Naive B cell (primary cell): ENCODE measurements at places on chromosomes 1 and 21. TPM values are rescaled to one million over a fixed set of nuclear protein-coding genes. Genes with fewer than 3 reads are reported as not detected.

CDCA8 gene
- polyA plus RNA-seq: 1.6 TPM

TMEM54 gene
- polyA plus RNA-seq: not detected

SAMSN1 gene
- polyA plus RNA-seq: 11.3 TPM

DNA sequence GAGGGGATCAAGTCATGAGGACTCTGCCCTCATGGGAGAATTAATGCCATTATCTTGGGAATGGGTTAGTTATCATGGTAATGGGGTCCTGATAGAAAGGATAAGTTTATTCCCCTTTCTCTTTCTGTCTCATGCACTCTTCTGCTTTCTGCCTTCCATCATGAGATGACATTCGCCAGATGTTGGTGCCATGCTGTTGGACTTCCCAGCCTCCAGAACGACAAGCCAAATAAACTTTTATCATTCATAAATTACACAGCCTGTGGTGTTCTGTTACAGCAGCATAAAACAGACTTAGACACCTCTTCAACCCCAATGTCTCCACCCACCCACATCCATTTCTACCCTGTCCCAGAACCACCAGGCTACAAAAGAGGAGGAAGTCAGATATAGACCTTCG, 11.9 kb upstream of the IGFN1 start:
- DNase-seq: no peak
- no peak overlapping the region for H3K27ac ChIP-seq
- peaks cover 5% of the 10 kb centered on the region for H3K4me1 ChIP-seq

SERPINC1 gene
- not detected for polyA plus RNA-seq
